ENCODE measurements at places on chromosomes 1 and 21.

DNA sequence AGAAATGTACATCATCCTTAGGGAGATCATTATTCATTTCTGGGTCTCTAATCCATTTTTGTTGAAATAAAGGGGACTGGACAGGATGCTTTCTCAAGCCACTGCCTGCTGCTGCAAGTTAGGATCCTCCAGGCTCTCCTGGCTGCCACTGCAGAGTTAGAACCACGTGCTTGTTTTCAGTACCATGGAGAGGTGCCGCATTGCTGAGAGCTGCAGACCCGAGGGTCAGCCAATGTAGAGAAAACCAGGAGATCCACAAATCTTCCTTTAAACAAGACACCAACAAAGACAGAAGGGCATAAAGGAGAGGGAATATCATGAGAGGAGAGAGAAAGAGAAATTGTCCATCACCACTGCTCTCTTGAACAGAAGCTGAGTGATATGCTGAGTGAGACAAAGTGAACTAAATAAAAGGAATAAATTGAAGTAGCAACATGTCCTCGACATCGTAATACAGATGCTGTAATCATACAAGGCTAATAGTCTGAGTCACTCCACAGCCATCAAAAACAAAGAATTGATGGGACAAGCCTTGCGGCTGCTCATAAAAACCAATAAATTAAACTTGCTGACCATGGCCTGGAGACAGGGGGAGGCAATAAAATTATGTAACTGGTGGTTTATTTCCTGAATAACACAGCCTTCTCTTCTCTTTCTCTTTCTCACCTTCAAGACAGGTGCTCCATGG lies 255.7 kb downstream of the OMA1 start:
- peak; percentile 21 for DNase-seq

DNA sequence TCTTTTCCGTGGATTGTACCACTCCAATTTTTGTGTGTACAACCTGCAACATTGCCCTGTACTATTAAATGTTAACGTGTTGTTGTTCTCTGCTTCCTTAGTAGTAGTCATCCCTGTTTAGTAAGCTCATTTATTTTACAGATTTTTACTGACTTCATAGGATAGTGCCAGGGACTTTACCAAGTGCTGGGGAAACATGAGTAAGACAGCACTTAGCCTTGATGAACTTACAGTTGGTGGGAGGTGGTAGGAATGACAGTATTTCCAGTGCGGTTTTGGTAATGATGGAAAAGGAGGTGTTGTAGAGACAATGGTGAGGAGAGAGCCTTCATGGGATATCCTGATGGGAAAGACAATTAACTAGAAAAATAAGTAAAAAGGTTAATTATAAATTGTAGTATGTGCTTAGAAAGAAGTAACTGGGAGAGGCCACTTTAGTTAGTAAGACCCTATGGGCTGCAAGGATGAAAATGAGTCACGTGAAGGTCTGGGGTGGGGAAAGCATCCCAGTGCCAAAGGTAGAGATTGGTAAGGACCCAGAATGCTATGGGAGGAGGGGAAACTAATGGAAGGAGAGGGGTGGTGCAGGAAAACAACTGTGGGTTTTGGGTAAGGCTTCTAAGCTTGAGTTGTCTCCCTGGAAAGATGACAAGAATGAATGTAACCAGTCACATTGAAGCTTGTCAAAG lies 1.7 kb downstream of the RLF start:
- DNase-seq = no peak

GRCh38 chr1:117719004-117719403 lies 113.2 kb downstream of the TENT5C start:
- no peak for DNase-seq

- DNase-seq = no peak
These were observed 50.4 kb upstream of the GPR37L1 start for GRCh38 chr1:202072211-202072765.

GRCh38 chr1:100360790-100361510 lies 8.6 kb downstream of the CDC14A start:
- DNase-seq = peak; percentile 53
